AML-193 (cell line): ENCODE measurements at places on chromosomes 6 and 20.

GRCh38 chr6:129033180-129033579 is 150.2 kb downstream of the LAMA2 start:
- DNase-seq = no peak

- no peak for DNase-seq
Measured at GRCh38 chr6:29232725-29233124, 62.0 kb downstream of the OR2J2 start.

- no peak for DNase-seq
Measured at GRCh38 chr6:71402096-71402495, 113.5 kb downstream of the OGFRL1 start.

DNA sequence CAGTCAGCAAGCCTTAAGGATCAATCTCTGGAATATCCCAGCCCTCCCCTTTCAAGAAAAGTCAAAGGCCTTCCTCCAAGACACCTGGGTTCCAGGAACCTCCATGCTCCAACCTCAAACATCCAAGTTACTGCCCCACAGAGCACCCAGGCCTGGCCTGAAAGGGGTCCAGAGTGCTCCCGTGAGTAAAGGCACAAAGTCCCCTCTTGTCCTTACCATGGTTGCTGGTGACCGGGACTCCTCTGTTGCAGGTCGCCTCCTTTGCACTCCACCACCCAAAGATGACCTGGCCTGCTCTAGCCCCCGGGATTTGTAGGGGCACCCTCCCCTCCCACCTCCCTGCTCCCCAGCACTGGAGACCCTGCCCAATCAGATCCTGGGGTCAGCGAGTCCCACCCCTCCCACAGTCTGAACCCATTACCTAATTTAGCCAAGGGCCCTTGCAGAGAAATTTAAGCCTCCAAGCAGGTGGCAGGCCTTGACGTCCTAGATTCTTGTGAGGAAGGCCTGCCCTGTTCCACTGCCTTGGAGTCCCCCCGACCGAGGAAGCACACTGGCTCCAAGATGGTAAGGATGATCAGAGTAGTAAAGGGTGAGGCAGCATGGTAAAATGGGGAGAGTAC is at the start of gene TNNC2:
TSS of gene TNNC2 (minus strand) at position 283 of the 623 bp plus-strand sequence. CDS start at position 219, 64 bp downstream.
- no peak for DNase-seq

GRCh38 chr6:29737707-29738630 is 14.7 kb downstream of the HLA-F start:
- DNase-seq = peak; percentile 72

DNA sequence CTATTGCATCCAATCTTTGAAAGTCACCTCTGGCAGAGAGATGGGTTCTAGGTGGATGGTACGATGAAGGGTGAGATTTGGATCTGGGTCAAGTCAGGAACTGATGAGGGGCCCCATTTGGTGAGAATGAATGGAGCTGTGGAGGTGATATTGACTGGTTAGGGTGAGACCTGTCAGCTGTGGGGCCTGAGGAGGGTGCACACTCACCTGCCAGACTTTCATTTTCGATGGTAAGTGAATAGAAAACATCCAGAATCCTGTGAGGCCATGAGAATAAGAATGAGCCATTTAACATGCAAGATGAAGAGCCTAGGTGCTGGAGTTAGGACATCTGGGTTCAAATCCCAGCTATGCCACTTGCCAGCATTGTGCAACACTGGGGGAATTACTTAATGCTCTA is 6.8 kb downstream of the SUN5 start:
- no peak for DNase-seq

DNA sequence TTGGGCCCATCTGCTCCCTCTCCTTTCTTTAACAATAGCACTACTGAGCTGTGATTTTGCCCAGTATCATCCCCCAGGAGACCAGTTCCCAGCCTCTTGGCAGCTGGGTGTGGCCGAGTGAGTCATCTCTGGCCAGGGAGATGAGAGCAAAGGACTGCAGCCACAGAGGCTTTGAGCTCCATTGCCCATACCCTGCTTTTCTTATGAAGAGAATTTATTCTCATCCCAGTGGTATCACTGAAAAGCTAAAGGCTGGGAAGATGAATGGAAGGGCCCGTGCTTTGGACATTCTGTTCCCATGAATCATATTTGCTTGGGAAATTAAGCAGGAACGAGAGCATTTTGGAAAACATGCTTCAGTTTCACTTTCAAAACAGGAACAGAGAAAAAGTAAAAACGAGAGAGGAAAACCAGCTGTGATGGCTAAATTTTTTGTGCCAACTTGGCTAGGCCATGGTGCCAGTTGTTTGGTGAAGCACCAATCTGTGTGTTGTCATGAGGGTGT is 14.9 kb downstream of the CST3 start:
- DNase-seq = peak; percentile 2

- DNase-seq = no peak
Measured at GRCh38 chr6:17015551-17016381, 86.1 kb upstream of the STMND1 start.

DNA sequence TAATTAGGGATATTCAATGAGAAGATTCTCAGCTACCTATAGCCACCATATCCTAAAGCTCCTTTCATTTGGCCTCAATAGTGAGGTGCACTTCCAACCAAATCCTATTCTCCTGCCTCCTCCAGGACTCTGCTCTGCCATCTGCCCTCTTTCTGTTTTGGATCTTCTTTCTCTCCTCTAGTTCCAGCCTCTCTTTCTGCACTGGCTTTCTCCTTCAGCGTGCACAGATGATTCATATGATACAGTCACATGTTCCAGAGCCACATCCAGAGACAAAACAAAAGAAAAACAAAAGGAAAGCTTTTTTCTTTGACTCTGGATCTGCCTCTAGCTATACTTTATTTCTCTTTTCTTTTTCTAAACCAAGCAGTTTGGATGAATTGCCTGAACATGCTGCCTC is 531.9 kb upstream of the MAN1A1 start:
- DNase-seq = no peak

DNA sequence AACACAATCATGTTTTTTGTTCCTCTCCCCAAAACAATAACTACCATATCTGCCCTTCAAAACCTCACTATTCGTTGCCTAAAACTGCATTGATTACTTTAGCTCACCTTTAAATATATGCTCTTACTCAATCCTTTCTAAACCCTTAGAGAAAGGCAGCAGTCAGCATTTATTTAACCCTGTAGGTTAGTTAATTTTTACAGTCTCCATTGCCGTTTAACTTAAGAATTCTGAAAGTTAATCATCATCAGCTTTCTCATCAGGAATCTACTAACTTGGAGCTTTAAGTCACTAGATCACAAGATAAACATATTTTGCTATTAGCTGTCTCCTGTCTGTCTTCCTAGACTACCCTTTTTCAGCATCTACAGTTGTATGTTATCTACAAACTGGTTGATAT is 991.9 kb downstream of the EPHA7 start:
- no peak for DNase-seq

DNA sequence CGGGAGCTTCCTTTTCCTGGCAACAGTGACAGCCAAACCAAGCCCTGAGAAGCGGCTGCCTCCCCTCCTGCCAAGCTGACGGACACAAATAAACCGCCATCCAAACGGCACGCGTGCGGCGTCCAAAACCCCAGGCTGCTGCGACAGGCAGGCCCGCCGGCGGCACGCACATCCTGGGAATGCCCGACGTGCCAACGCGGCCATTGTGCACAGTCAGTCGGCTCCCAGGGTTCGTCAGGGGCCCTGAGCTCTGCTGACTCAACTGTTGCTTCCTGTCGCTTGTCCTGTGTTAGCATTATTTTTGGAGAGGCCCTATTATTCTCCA is 6.8 kb downstream of the JAG1 start:
- no peak for DNase-seq

- DNase-seq = peak; percentile 40
Measured at GRCh38 chr6:89411145-89412070, 665 bp downstream of the RRAGD start.

DNA sequence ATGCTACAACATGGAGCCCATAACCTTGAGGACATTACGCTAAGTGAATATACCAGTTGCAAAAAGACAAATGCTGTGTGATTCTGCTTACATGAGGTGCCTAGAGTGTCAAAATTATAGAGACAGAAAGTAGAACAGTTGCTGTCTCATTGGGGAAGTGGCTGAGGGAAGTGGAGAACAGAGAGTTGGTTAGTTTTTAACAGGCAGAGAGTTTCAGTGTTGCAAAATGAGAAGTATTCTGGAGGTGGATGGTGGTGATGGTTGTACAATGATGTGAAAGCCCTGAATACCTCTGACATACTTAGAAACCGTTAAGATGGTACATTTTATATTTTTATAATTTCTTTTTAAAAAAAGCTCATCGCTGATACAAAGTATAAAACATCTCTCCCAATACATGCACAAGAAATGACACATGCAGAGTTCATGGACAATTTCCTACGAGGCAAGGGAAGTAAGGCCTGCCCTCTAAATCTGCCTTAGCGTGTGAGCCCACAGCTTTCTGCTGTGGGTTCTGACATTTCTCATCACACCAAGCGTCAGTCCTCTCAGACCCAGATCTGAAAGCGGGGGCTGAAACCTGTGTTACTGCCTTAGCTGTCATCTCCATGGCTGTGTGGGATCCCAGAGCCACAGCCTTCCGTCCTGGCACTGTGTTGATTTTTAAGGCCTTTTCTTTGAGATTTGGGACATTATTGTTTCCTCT is 126.0 kb downstream of the RNASET2 start:
- peak; percentile 22 for DNase-seq

- no peak for DNase-seq
Measured at GRCh38 chr20:52104546-52105441, 86.8 kb downstream of the ZFP64 start.

DNA sequence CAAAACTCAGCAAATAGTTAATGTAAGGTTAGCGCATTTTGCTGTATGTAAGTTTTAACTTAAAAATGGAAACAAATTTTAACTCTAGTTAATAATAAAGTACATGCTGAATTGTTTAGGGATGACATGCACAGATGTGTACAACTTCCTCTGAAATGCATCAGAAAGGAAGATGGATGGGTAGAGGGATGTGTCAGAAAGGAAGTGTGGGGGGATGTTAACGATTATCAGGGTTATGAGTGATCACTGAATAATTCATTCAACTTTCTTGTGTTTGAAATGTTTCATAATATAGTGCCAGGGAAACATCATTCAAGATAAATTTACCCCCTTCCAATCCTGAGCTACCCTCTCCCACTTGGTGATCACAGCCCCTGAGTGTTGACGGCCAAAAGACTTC is 87.6 kb downstream of the FOXA2 start:
- no peak for DNase-seq
